H7 (cell line): ENCODE measurements at places on chromosomes 2 and 18.

- peak; percentile 19 for DNase-seq
Observed at GRCh38 chr2:196131384-196131937, 39.9 kb downstream of the STK17B start.

- peak; percentile 83 for DNase-seq
Observed at GRCh38 chr2:176079285-176079830, 4.4 kb downstream of the EVX2 start.

DNA sequence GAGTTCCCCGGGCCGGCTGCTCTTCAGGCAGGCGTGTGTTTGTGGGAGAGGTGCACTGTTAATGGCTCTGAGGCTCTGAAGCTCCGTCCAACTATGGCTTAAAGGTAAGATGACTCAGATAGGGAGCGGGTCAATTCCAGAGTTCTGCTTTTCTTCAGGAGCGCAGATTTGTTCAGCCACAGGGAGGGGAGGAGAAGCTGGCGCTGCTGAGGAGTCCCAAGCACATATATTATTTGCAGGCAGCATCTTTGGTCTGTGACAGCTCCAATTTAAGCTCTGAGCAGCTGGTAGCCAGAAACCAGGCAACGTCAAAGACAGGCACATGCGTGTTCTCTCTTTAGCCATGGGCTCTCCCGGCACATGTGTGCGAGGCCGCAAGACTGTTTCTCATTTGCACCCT, 229.2 kb downstream of the BCL2 start:
- no peak for DNase-seq

DNA sequence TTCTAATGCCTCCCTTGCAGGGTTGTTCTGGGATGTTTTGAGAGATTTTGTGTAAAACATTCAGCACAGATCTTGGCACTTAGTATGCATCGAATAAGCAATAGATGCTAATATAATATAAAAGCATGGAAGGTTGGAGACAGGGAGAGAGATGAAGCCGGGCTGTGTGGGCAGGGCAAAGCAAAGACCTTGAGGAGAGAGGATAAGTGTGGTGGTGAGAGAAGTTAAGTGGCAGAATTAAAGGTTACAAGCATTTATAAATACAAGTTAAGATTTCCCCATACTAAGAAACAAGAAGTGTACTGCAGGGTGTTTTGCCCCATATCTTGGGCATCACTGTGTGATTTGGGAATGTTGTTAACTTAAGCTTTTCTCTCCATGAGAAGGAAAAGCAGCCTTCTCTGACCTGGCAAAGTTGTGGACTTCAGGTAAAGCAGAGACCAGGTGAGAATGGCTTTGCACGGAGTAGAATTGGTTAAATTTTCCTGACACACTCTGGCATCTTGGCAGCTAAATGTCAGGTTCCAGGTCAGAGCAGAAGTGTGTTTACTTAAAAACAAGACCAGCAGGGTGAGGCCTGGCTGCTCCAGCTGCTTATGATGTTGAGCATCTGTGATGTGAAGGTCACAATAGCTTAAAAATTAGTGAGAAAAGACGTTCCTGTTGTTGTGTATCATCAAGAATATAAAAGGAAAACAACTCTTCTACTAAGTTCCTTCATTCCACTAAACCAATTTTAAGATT, 288.5 kb upstream of the HNMT start:
- DNase-seq = no peak

DNA sequence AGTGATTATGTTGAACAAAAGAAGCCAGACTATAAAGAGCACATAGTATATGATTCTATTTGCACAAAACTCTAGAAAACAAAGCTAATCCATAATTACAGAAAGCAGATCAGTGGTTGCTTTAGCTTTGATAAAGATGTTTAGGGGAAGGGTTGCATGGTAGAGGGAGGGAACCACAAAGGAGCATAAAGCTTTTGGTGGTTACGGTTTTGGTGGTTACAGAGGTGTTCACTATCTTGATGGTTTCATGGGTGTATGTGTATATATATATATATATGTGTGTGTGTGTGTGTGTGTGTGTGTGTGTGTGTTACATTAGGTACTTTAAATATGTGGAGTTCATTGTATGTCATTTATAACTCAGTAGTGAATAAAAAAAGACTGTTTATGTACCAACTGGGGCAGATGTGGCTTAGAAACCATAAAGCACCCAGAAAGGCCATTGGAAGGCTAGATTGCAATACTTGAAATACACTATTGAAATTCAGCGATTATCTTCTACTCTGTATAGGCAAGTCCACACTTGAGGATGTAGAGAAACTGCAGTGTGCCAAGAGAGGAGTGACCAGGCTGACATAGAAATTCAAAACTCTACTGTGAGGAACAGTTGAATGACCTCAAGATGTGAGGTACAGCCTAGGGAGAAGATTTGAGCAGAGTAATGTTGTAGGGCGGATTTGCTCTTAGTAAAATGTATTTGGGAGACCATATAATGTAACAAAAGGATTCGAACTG, 60.6 kb downstream of the CAB39 start:
- no peak for DNase-seq

GRCh38 chr2:15673919-15674636, 82.4 kb downstream of the DDX1 start:
- peak; percentile 62 for DNase-seq

DNA sequence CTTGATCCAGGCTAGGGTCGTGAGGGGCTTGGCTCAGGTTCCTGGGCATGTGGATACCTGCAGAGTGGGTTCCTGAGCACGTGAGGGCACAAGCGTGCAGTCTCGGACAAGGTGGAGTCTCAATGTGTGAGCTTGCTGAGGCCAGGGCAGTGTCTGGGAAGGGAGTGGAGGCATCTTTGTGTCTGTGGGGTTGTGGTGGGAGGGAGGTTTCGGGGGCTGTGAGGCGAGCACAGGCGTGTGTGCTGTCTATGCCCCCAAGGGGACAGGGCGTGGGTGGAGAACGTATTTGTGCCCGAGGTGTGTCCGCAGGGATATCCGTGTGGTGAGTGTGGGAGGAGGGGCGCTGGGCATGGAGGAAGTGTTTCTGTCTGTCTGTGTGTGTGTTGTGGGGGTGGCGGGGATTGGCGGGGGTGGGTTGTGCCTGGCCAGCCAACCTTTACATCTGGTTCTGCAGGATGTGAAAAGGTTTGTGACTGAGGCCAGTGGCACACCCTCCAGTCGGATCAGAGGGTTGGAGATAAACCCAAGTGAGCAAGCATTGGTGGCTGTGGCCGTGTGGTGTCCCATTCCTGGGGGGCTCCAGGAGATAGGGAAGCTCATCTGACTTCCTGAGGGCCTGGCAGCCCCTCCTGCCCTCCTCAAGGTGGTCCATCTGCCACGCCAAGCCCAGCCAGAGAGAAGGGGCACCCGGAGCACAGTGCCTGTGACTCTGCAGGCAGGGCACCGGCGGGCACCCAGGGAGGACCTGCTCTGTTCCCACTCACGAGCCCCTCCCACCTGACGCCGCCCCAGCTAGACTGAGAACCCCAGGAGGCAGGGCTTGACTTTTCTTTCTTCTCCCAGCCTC, 57.1 kb downstream of the ZFP36L2 start:
- no peak for DNase-seq

DNA sequence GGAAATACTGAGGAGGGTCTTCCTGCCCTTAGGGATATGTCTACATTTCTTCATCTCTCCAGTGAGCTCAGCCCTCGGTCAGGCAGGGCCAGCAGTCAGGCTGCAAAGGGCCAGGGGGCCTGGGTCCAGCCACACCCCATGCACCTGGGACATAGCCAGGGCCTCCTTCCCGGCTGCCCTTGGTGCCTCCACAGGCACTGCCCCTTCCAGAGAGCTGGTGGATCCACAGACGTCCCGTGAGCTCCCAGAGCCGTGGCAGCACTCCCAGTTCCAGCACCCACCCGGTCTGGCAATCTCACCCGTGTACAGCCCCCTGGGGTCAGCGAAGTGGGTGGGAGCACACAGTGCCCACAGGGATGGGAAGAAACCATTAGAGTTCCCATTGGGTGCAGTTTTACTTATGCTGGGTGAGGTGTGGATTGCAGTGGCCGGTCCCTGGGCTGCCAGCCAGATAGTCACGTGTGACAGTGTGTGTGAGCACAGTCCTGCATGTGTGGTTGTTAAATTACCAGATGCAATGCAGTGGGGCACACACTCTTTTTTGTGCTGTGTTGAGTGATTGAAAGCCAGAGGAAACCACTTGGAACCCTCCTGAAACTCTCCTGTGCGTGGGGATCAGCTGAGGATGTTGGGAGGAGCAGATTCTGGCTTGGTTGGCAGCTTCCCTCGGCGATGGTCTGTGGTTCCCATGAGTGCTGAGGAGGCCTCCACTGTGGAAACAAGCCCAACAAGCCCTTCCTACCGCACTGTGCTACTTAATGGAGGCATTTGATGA, 131.0 kb downstream of the SNTG2 start:
- DNase-seq = no peak
